Osteoblast (primary cell): ENCODE measurements at places on chromosomes 11 and 22. TPM values are rescaled to one million over a fixed set of nuclear protein-coding genes. Genes with fewer than 3 reads are reported as not detected.

DNA sequence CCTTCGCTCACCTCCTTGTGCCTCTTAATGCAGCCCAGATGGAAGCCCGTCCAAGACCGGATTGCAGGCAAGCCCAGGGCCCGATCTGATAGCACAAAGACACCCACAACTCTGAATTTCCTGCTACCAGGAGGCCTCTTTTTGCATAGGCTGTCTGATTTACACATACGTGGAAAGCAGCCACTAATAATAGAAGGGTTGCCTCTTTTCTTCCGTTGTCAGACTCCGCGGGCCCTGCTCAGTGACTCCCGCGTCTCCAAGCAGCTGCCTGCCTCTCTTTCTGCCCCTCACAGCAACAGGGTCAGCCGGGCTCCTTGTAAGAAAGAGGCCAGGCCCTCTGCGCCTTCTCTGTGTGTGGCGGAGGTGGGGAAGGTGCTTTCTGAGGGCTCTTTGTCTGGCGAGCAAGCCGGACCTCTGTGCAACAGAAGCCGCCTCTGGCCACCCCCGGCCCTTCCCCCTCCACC, 26.7 kb downstream of the FLI1 start:
- H3K36me3 ChIP-seq, result peaks cover 9% of the 10 kb centered on the region
- H3K4me3 ChIP-seq, result no peak overlapping the region
- peak overlapping the region; percentile 7 for H3K27ac ChIP-seq
- no peak for DNase-seq
- no peaks in the 10 kb centered on the region for H3K27me3 ChIP-seq

- DNase-seq, result peak; percentile 93
- no peaks in the 10 kb centered on the region for H3K27me3 ChIP-seq
- H3K4me1 ChIP-seq, result peaks cover 29% of the 10 kb centered on the region
- peak overlapping the region; percentile 37 for H3K4me3 ChIP-seq
Measured at GRCh38 chr11:111531687-111532364, 8.7 kb upstream of the LAYN start.

GRCh38 chr11:40139536-40139935, 1319.9 kb downstream of the LRRC4C start:
- H3K27me3 ChIP-seq, result no peaks in the 10 kb centered on the region
- H3K27ac ChIP-seq, result no peak overlapping the region
- DNase-seq, result no peak
- no peaks in the 10 kb centered on the region for H3K4me1 ChIP-seq
- H3K36me3 ChIP-seq, result no peaks in the 10 kb centered on the region

DNA sequence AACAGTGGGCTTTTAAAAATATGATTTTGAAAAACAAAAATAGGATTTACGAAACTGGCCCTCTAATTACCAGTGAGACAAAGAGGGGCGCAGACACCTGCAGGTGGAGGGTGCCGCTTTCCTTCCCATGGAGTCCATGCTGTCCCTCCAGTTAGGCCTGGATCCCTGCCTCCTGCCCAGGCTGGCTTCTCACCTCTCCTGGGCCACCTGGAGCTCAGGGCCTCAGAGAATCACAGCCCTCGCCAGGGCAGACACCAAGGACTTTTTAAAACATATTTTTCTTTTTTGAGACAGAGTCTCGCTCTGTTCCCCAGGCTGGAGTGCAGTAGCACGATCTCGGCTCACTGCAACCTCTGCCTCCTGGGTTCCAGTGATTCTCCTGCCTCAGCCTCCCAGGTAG, 1437.2 kb downstream of the TBC1D22A start:
- no peaks in the 10 kb centered on the region for H3K36me3 ChIP-seq
- DNase-seq, result no peak
- no peaks in the 10 kb centered on the region for H3K27me3 ChIP-seq
- no peak overlapping the region for H3K27ac ChIP-seq
- no peaks in the 10 kb centered on the region for H3K4me1 ChIP-seq
- no peak overlapping the region for H3K4me3 ChIP-seq

PHLDB1 gene
- total RNA-seq, result 86.9 and 96.3 TPM in 2 replicates

POTEH gene
- total RNA-seq, result under 0.01 TPM in 2 replicates

CD3D gene
- total RNA-seq, result not detected in 2 replicates

CHRNA10 gene
- 0.29 and 0.72 TPM in 2 replicates for total RNA-seq
